Stimulated activated CD8-positive, alpha-beta memory T cell treated with anti-CD3 and anti-CD28 coated beads, Interleukin-4, amount 100 ng/mL, for 4 hours (primary cell): ENCODE measurements at places on chromosomes 1 and 21.

DNA sequence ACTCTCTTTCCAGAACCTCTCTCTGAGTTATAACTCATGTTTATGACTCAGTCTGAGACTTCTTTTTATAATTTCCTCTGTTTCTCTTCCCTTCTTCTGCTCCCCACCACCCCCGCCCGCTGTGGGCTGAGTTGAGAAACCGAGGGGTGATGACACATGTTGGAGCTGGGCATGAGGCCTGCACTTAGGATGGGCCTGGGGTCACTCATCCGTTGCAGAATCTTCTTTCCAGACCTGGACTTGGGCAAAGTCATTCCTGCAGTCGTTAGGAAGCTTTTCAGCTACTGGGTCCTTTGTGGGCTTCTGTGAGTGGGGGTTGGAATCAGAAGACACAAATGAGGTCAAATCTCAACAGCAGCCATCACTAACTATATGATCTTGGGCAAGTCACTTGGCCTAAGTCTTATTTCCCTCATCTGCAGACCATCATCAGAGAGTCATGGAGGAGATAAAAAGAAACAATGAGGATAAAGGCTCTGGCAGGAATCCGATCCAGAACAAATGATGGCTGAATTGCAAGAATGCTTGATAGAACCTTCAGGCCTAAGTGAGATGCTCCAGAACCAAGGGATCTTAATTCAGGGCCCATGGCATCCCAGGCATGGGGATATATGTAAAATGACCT, 53.4 kb downstream of the RPS6KA1 start:
- peak; percentile 32 for DNase-seq

GRCh38 chr1:86500714-86501113, 32.0 kb downstream of the CLCA1 start:
- DNase-seq = no peak

DNA sequence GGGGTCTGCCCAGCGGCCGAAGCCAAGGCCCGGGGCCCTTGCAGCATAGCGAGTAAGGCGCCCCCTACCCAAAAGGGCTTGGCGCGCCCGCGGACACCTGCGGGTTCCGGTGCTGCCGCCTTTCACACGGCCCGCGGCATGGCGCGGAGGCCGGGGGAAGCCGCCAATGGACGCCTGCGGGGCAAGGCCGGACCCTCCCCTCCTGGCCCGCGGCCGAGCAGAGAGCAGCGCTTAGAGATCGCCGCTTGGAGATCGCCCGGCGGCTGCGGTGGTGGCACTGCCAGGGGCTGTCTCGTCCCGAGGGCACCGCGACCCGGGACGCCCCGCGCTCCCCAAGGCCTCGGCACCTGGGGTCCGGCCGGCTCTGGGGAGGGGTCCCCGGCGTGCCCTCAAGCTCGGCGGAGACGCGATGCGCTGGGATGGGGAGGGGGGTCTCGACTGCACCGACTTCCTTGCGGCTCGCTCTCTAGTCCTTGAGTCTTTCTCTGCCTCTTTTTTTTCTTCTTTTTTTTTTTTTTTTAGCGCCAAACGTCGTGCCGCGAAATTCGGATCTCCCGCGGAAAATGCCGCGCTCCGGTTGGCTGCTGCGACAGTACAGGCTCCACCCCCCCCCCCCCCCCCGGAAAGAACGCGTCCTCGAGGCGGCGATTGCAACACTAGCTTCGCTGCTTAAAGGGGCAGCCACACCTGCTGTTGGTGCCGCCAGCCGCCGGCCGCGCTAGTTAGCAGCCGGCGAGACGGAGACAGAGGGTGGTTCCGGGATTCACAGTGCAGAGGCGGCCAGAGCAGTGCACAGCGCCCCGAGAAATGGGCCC, at the start of gene E2F2:
TSS of gene E2F2 (minus strand) at position 487 of the 815 bp plus-strand sequence. CDS start at position 47, 440 bp downstream.
- DNase-seq = peak; percentile 57

GRCh38 chr1:116690396-116690848, 22.9 kb upstream of the IGSF3 start:
- DNase-seq = no peak

GRCh38 chr1:27391511-27392095, 819 bp upstream of the GPR3 start:
- no peak for DNase-seq

- no peak for DNase-seq
These were observed 228.4 kb downstream of the ATG4C start for GRCh38 chr1:63012339-63012738.

GRCh38 chr1:79811173-79811572, 804.6 kb upstream of the ADGRL4 start:
- DNase-seq = no peak

DNA sequence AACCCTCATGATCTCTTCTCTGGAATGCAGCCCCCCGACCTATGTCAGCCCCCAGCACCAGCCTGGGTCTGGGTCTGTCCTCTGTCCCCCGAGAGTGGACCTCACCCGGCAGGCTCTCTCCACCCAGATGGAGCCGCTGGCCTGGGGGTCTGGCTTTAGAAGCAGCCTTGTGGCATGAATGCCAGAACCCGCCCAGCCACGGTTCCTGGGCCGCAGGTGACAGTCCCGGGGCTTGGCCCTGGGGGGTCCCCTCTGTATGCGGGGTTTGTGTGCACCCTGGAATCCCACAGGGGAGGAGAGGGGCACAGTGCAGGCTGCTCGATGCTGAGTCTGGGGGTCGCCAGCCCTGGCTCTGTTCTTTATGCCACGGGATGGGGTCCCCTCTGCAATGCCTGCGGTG, 96.0 kb upstream of the ACTRT2 start:
- no peak for DNase-seq

GRCh38 chr1:209748620-209749019, 7.2 kb upstream of the TRAF3IP3 start:
- DNase-seq = no peak

DNA sequence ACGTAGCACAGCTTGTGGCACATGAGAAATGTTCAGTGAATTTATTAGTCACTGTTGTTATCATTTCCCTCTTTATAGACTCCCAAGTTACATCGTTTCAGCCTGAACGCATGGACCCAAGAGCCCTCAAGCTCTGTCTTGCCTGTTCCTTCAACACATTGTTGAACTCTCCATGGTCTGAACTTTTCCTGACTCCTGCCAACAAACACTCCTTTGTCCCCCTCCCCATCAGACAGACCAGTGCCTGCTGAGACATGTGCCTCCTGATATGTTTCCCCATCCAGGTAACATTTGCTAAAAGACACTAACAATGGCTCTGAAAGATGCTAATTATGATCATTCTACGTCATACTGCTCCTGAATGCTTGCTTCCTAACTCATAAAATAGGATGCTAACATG, 108.7 kb upstream of the NFIA start:
- no peak for DNase-seq

GRCh38 chr1:207335695-207336363, 14.4 kb downstream of the CD55 start:
- DNase-seq = no peak

DNA sequence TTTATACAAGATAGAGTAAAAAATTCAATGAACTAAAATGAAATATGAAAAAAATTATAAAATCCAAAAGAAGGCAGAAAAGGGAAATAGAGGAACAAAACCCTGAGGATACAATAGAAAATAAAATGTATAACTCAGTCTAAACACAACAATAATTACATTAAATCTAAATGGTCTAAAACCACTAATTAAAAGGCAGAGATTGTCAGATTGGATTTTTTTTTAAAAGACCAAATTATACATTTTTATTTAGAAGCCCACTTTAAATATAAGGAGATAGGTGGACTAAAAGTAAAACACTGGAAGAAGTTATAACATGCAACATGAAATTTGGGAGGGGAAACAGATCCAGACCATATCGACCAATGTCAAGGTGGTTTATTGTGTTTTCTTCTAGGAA, 95.2 kb downstream of the CATSPERE start:
- DNase-seq = no peak

- no peak for DNase-seq
These were observed 7.1 kb upstream of the ZNF697 start for GRCh38 chr1:119655154-119655553.

DNA sequence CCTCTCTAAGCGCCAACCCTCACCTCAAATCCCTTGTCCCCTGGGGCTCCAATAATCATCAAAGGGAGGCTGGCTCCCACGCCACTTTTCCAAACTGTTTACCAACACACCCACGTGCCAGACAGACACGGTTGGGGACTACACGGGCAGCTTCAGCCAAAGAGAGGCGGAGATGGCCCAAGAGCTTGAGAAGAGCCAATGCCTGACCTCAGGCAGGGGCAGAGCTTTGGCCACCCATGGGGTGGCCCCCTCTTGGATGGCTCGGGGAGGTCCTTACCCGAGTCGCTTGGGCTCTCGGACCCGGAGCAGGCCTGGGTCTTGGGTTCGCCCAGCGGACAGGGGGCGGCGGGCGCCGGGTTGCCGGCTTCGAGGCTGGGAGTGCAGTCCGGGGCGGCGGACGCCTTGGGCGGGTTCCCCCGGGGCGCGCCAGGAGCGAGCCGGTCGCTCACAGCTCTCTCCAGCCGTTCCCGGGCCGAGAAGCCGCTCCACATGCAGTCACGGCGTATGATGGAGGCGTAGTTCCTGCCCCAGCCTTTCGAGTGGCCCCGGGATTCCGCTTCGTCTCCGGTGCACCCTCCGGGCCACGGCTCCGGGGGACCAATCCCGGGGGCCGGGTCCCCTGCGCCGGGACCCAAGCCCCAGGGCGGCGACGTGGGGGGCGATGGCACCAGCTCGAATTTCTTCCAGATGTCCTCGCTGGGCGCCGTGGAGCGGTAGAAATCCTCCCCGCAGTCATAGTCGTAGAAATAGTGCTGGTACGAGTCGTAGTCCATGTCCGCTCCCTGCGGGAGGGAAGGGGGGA, 854 bp downstream of the MYCL start:
- no peak for DNase-seq

DNA sequence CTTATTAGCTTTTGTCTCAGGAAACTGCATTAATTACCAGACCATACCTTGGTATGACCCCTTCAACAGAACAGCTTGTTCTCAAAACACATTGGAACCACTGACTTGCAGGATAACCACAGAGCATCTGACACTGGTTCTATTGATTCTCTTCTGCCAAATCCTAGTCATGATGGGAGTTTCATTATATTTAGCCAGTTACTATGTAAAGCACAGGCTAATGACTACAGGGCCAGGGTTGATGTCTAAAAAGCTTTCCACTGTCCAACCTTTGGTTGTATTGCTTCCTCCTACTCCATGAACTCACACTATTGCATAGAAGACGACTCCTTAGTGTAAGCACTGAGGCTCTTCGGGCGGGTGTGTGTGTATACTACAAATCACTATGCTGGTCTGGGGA, 3.8 kb downstream of the STMN1 start:
- DNase-seq = no peak

- no peak for DNase-seq
These were observed 91.2 kb upstream of the COL24A1 start for GRCh38 chr1:86247597-86248279.

DNA sequence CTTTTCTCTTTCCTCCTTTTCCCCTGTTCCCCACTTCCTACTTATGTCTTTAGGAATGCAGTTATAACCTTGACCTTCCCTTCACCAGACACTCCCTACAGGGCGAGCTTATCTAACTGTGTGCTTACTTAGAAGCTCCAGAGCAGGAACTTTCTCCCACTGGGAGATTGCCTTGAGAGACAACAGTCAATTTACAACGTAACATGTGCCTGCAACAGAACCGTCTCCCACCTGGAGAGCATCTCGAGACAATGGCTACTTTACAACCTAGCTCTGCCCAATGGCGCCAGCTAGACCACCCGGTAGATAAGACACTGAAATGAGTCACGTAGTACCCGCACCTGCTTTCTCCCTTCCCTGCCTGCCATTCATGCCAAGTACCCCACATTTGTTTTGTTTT, 16.7 kb downstream of the HMGN1 start:
- DNase-seq = no peak

DNA sequence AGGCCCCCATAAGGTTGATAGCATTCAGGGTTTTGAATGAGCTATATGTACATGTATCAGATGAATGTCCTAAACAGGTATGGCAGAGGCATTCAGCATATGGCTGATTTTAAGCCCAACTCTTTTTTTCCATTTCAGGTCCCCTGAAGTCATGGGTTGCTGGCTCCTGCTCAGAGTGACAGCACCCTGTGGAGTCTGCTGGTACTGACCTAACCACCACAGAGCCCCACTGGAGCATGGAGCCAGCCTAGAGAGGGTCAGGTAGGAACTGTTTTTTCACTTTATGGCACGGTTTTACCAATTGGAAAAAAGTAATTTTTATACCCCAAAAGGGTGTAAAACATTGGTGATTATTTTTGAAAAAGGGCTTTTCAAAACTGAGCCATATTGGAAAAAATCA, 82.5 kb upstream of the MPC2 start:
- no peak for DNase-seq

GRCh38 chr1:157388057-157388456, 164.3 kb downstream of the FCRL5 start:
- DNase-seq = no peak

- no peak for DNase-seq
These were observed 1155.6 kb downstream of the AMY1C start for GRCh38 chr1:104905322-104905721.

GRCh38 chr1:186948535-186948934, 119.8 kb downstream of the PLA2G4A start:
- no peak for DNase-seq

- DNase-seq = no peak
These were observed 155.3 kb downstream of the HHIPL2 start for GRCh38 chr1:222392556-222392955.

GRCh38 chr1:234529950-234530237, 50.9 kb upstream of the TARBP1 start:
- DNase-seq = no peak

DNA sequence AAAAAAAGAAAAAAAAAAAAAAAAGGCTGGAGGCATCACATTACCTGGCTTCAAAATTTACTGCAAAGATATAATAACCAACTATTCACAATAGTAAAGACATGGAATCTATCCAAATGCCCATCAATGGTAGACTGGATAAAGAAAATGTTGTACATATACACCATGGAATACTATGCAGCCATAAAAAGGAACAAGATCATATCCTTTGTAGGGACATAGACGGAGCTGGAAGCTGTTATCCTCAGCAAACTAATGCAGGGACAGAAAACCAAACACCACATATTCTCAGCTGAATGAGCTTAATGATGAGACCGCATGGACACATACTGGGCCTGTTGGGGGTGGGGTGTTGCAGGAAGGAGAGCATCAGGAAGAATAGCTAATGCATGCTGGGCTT, 330.5 kb downstream of the SRGAP2C start:
- no peak for DNase-seq
